ENCODE measurements at places on chromosomes 6 and 20. TPM values are rescaled to one million over a fixed set of nuclear protein-coding genes. Genes with fewer than 3 reads are reported as not detected.

CASS4 gene
- total RNA-seq: 1.6 TPM

TAGAP gene
- total RNA-seq: 4.2 TPM

RIMS1 gene
- total RNA-seq: 2.6 TPM

KHDC1 gene
- total RNA-seq: 0.32 TPM

GRCh38 chr20:34621383-34622367 lies 55.2 kb downstream of the PIGU start:
- DNase-seq: no peak

DNA sequence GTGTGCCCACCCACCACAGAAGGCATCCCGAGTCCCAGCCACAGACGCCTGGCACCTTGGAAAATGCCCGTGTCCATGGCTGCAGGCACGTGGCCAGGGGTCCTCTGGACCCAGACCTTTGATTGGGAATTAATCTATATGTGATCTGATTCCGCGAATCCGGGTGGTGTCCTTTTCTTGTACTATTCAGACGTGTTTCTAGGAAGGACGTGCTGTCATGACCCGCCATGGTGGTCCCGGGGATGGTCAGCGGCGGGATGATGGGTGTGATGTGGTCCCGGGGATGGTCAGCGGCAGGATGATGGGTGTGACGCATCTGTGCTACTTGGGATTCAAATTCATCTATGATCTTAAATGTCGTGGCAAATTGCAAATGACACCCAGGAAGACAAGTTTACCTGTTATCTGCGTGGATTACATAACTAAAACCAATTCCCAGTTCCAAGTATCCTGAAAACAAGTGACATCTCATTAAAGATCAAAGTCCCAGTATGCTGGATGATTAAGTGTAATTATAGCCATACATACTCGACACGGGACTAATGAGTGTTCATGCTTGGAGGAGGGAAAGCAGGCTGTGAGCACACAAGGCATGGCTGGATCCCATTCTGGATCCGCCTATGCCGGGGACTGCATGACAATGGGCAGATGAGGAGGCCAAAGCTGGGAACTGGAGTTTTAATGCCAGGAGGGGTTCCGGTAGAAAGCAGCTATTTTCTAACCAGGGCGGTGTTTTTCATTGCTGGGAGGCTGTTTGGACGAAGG lies 256.5 kb downstream of the TAF4 start:
- no peak for DNase-seq

- no peak for DNase-seq
Measured at GRCh38 chr6:31585491-31585890, 586 bp upstream of the LST1 start.

DNA sequence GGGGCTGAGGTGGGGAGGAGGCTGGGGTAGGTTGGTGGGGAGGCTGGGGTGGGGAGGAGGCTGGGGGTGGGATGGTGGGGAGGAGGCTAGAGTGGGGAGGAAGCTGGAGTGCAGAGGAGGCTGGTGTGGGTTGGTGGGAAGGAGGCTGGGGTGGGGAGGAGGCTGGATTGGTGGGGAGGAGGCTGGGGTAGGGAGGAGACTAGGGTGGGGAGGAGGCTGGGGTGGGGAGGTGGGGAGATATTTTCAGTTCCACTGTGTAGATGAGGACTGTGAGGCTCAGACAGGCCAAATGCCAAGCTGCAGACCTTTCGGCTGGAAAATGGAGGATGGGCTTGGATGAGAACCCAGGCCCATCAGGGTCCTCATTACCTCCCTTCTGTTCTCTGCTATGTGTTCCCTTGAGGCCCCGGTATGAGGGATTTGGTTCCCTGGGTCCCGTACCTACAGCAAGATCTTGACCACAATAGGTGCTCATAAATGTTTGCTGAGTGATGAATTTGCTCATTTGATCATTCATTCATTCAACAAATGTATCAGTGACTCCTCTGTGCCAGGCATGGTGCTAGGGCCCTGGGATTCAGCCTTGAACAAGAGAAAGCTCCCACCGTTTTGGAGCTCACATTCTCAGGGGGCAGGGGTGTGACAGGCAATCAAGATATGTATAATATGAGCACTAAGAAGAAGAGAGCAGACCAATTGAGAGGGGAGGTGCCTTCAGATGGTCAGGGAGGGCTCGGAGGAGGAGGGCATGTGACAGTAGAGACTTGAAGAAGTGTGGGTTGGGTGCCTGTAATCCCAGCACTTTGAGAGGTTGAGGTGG lies 36.1 kb upstream of the NOL4L start:
- DNase-seq: no peak

DNA sequence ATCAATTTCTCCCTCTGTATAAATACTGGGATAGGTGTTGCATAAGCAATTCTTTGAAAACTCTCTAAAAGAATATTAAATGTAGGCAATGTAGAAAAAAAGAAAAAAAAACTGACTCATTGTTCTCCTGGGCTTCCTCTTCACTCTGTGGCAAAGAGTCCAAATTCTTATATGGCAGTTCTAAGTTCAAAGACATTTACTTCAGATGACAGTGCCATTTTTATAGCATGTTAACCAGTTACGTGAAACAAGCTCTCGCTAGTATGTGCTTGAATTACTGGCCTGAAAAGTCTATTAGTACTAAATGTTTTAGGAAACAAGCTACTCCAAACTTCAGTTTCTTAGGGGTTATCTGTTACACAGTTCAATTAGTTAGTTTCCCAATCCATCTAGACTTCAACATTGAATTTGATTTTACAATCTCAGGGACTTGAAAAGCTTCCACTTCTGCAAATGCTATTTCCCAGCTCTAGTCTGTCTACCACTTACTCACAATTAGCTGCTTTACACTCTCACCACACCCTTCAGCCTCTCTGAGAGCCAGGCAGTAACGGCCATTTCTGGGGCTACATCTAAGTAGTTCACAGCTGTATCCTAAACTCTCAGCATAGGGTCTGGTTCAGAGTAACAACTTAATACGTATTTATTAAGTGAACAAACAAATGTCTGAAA lies 100.4 kb downstream of the OGFRL1 start:
- no peak for DNase-seq

- DNase-seq: no peak
Measured at GRCh38 chr20:31602779-31603441, 2.2 kb upstream of the ID1 start.

GRCh38 chr6:138430361-138431145 lies 26.5 kb downstream of the HEBP2 start:
- DNase-seq: no peak

DNA sequence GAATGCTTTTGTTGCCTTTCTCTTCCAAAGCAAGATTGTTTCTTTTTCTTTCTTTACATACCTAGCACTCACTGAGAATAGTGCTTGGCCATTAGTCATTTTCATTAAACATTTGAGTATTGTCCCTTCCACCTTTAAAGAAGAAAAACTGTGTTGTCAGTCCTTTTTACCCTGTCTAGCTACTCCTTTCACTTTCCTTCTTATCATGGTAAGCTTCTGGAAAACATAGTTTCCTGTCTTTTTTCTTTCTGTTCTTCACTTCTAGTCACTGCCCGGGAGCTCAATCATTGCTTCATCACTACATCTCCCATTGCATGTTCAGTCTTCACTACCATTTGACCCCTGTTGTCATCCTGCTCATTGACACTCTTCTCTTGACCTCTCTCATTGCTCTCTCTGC lies 12.1 kb downstream of the VAPB start:
- no peak for DNase-seq

- DNase-seq: no peak
Measured at GRCh38 chr6:164007881-164008280, 593.4 kb downstream of the QKI start.

DNA sequence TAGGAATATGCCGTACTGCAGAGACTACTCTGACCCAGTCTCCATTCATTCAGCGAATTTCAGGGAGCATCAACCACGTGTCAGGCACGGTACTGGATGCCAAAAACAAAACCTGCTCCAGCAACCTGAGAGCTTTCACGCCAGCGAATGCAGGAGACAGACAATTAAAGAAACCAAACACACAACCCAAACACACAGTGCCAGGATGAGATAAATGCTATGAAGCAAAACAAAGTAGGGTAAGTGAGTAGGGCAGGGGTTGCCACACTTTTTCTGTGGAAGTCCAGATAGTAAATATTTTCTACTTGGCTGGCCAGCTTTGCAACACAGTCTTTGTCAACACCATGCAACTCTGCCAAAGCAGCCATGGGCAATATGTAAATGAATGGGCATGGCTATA lies 10.0 kb downstream of the MOCS1 start:
- DNase-seq: no peak

Measured in breast epithelium (tissue), 4 donors.